ENCODE measurements at places on chromosomes 5 and 9. TPM values are rescaled to one million over a fixed set of nuclear protein-coding genes. Genes with fewer than 3 reads are reported as not detected.

NPDC1 gene
- total RNA-seq = 56.3 TPM

RGS7BP gene
- total RNA-seq = 4.4 TPM

SYK gene
- 15.3 TPM for total RNA-seq

CWC27 gene
- total RNA-seq = 22.9 TPM

PCDHA1 gene
- total RNA-seq = not detected

PTGDS gene
- 48.0 TPM for total RNA-seq

QRFP gene
- total RNA-seq = not detected

ITK gene
- total RNA-seq = 3.1 TPM

NMUR2 gene
- not detected for total RNA-seq

FAM193B gene
- 90.3 TPM for total RNA-seq

Measured in gastroesophageal sphincter (tissue), 4 donors.